Stimulated activated CD4-positive, alpha-beta T cell treated with anti-CD3 and anti-CD28 coated beads, Interleukin-2, amount 100 ng/mL, for 48 hours (primary cell): ENCODE measurements at places on chromosomes 2 and 18.

GRCh38 chr2:12177455-12178288 lies 431.2 kb downstream of the LPIN1 start:
- DNase-seq: no peak

GRCh38 chr2:60296219-60296955 lies 257.1 kb downstream of the BCL11A start:
- no peak for DNase-seq

DNA sequence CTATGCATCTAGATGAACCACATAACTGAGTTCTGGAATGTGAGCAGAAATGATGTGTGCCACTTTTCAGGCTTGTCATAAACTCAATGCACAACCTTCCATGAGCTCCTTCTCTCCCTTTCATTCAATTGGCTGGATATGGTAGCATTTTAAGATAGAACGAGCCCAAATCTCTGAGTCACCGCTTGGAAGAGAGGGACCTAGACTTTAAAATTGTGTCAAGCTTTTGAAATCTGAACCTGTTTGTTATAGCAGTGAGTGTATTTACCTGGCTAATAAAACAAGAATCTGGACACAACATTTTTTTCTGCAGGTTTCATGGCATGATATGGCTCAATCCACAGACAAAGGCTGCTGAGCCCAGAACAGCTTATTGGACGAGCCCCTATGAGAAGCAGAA lies 297.8 kb upstream of the SPRED2 start:
- no peak for DNase-seq

DNA sequence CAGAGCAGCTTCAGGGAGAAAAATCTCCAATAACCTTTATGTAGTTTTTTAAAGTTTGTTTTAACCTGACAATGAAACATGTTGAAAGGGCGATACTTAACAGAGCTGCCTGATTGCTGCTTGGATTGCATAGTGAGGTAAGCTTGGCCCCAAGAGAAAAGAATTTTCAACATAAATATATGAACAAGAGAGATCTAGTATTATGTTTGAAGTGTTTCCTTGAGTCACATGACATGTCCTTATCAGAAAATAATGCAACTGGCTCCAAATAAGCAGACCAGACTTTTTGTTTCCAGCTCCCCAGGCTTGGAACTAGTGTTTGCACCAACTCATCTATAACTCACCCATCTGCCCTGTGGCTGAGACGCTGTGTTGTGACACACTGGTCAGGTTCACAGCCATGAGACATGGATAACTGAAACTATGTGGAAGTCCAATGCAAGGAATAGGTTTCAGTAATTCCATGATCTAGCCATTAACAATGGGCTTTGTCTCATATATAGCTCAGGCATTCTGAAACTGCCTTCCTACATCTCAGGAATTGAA lies 44.7 kb downstream of the ABCB11 start:
- DNase-seq: no peak

GRCh38 chr2:230134496-230135129 lies 65.9 kb upstream of the SLC16A14 start:
- no peak for DNase-seq

GRCh38 chr18:24138409-24138788 lies 463 bp upstream of the CABYR start:
- DNase-seq: no peak

- peak; percentile 41 for DNase-seq
Observed at GRCh38 chr18:3060667-3061580, 48.0 kb upstream of the LPIN2 start.

DNA sequence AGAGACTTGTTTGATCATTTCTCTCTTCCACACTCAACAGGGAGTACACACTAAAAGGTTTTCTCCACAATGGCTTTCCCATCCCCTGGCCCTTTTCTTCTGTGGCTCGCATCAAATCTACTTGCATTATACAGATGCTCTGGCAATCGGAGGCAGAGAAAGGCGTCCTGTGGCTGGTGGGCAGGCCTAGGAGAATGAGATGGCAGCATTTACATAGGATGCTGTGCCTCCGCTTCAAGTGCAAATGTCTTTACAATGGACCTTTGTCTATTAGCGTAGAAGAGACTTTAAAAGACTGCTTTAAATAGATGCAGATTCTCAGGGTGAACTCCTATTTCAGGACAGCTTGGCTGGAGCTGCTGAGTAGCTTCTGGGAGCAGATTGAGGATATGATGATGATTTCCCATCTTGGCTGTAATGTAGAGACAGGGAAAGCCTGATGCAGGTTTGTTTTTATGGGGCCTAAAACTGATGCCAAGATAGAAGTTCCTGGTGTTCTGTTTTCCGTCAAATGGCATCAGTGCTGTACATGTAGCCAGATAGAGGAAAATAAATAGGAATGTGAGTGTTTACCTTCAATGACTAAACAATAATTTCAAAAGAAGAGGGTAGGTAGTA lies 423.4 kb downstream of the RND3 start:
- DNase-seq: no peak
